HFFc6 (cell line): ENCODE measurements at places on chromosomes 3 and 15. TPM values are rescaled to one million over a fixed set of nuclear protein-coding genes. Genes with fewer than 3 reads are reported as not detected.

ADCY5 gene
- total RNA-seq, result 0.23 to 0.56 TPM (median 0.39 TPM) in 3 replicates

SHC4 gene
- 3.0 and 3.1 TPM in 2 replicates for total RNA-seq

SLC24A1 gene
- 9.4 to 14.6 TPM (median 14.2 TPM) in 3 replicates for total RNA-seq

SNX22 gene
- 0.08 TPM in 1 of 3 replicates, not detected in the others for total RNA-seq

DNA sequence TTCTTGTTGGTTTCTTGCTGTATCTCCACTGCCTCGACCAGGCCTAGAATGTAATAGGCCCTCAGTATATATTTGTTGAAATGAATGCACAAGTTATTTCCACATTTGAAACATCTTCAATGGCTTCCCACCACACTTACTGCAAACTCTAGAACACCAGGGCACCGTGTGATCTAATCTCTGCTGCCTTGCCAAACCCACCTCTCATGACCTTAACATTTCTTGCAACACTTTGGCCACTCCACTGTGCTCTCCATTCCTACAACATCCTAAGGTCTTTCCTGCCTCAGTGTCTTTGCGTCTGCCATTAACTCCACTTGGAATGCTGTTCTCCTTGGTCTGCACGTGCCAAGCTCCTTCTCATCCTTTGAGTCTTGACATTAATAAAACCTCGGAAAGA is 14.1 kb downstream of the FRMD4B start:
- DNase-seq, result no peak

GRCh38 chr3:70607469-70607868 is 295.0 kb upstream of the MDFIC2 start:
- no peak for DNase-seq
